Muscle of arm (tissue), 14 donors: ENCODE measurements at places on chromosomes 7 and 10. TPM values are rescaled to one million over a fixed set of nuclear protein-coding genes. Genes with fewer than 3 reads are reported as not detected.

The INHBA gene
- 7.7 TPM for polyA plus RNA-seq

GRCh38 chr7:50953820-50954219 lies 171.1 kb upstream of the GRB10 start:
- DNase-seq: no peak

The DMBT1 gene
- not detected for polyA plus RNA-seq

GRCh38 chr10:53537508-53537907 lies 764.9 kb upstream of the MBL2 start:
- no peak for DNase-seq

- no peak for DNase-seq
Observed at GRCh38 chr7:121046893-121047468, 58.5 kb downstream of the CPED1 start.

GRCh38 chr7:102095321-102096011 lies 191.2 kb upstream of the SH2B2 start:
- no peak for DNase-seq

The ADRB1 gene
- not detected for polyA plus RNA-seq

The SLC26A5 gene
- not detected for polyA plus RNA-seq

- no peak for DNase-seq
Observed at GRCh38 chr7:46259947-46260346, 338.9 kb upstream of the IGFBP3 start.
